ENCODE measurements at places on chromosomes 6 and 20. TPM values are rescaled to one million over a fixed set of nuclear protein-coding genes. Genes with fewer than 3 reads are reported as not detected.

The DEFB125 gene
- total RNA-seq: not detected

The FERMT1 gene
- 1.4 TPM for total RNA-seq

The F13A1 gene
- 494 TPM for total RNA-seq

The CRYBG1 gene
- 4.6 TPM for total RNA-seq

DNA sequence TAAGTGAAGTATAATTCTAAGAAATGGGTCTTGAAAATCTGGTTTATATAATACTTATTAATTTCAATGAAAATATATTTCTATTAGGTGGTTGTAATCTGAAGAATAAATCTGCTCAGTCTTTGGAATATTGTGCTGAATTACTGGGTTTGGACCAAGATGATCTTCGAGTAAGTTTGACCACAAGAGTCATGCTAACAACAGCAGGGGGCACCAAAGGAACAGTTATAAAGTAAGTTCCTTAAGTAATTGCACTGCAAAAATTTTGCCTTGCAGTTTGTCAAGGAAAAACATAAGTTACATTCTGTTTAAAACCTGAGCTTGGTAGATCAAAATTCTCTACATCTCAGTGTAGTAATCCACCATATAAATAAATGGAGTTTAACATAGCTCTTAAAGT is 106.0 kb downstream of the MYO6 start:
- DNase-seq: no peak

The ABCC10 gene
- total RNA-seq: 22.4 TPM

- DNase-seq: no peak
Observed at GRCh38 chr6:38039502-38039901, 220.0 kb downstream of the ZFAND3 start.

DNA sequence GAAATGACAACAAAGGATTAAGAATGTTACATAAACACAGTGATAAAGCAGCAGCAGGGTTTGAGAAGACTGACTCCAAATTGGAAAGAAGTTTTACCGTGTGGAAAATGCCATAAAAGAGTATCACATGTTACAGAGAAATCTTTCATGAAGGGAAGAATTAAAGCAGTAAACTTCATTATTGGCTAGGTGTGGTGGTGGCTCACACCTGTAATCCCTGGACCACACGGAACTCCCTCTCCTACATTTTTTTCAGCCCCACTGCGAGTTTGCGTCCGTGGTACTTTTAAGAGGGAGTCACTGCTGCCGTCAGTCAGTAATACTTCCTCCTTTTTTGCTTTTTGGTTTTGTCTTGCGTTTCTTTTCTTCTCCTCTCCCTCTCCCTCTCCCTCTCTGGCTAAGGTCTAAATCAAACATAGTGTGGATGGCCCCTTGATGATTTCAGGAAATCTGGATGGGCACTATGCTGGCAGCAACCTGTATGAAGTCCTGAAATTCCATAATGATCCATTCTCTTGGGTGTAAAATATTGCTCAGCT is 112.3 kb downstream of the MAN1A1 start:
- no peak for DNase-seq

- no peak for DNase-seq
Observed at GRCh38 chr6:53058388-53059195, 6.6 kb upstream of the FBXO9 start.

The SAPCD1 gene
- not detected for total RNA-seq

DNA sequence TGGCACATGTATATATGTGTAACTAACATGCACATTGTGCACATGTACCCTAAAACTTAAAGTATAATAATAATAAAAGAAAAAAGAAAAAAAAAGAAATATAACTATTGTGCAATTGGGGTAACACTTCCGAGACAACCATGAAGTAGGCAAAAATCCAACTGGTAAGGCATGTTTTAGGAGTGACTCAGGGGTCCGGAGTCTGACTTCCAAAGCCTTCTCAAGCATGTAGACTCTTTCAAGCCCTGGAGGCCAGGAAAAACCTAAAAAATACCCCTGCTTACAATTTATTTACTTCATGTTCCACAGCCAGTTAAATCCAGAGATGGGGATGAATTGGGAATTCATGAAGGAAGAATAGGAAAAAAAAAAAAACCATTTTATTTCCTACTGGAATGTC is 161.3 kb upstream of the PHACTR1 start:
- no peak for DNase-seq

GRCh38 chr20:44195605-44196004 is 8.6 kb upstream of the JPH2 start:
- DNase-seq: no peak

DNA sequence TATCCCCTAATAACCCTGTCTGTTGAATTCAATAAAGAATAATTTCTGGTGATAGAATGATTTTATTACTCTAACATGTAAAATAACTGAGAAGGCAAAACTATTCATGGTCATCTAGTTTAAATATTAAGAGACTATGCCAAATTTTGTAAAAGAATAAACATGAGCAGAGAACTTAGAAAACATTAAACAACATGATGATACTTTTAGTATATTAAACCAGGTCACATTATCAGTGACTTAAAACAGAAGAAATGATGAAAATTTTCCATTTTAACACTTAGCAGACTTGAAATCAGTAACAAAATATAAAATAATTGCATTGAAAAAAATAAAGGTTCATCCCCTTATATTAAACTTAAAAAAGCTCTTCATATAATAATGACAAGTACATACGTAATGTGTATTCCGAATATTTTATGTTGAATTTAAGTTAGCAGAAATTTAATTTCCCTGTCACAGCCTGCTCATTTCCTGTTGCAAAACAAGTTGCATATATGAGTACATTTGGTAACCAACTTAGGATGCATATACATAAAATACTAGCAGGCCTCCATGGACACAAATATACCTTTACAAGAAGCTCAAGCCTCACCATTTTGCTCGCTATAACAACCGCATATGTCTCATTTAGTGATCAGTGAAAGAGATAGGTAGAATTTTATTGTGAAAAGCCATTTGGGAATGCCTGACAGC is 40.6 kb downstream of the DTNBP1 start:
- no peak for DNase-seq

- no peak for DNase-seq
Observed at GRCh38 chr20:58893355-58894120, 41.0 kb downstream of the GNAS start.

The STMN3 gene
- 11.7 TPM for total RNA-seq

DNA sequence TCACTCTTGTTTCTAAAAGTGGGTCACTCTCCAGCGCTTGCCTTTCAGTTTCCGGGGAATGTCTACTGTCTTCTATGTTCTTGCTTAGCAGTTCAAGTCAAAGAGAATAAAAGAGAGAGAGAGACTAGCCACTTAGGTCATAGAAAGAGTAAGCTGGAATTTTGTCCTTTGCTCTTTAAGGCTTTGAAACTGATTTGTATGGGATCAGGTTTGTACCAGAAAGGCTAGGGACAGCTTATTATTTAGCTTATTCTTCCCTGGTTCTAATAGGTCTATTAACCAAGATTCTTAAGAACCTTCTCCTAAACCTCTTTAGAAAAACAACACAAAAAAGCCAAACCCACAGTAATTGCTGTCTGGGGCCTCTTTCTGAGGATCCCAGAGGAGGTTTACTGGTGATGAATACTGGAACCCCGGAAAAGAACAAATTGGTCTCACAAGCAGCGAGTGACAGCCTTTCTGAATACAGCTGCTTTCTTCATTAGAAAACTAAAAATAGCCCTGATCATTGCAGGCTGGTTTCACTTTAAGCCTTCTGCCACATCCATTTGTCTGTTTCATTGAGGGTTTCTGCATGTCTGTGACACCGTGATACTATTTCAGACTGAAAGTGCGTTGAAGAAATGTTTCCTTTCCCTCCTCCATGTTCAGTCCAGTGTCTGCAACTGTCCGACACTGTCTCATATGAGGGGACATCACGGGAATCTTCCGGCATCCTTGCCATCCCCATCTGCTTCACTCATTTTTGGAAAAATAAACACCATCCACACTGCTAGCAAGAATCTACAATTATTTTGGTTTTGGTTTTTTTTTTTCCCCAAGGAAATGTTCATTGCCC is 75.1 kb upstream of the ATXN1 start:
- no peak for DNase-seq

- no peak for DNase-seq
Observed at GRCh38 chr20:51738877-51739447, 29.2 kb downstream of the ATP9A start.

DNA sequence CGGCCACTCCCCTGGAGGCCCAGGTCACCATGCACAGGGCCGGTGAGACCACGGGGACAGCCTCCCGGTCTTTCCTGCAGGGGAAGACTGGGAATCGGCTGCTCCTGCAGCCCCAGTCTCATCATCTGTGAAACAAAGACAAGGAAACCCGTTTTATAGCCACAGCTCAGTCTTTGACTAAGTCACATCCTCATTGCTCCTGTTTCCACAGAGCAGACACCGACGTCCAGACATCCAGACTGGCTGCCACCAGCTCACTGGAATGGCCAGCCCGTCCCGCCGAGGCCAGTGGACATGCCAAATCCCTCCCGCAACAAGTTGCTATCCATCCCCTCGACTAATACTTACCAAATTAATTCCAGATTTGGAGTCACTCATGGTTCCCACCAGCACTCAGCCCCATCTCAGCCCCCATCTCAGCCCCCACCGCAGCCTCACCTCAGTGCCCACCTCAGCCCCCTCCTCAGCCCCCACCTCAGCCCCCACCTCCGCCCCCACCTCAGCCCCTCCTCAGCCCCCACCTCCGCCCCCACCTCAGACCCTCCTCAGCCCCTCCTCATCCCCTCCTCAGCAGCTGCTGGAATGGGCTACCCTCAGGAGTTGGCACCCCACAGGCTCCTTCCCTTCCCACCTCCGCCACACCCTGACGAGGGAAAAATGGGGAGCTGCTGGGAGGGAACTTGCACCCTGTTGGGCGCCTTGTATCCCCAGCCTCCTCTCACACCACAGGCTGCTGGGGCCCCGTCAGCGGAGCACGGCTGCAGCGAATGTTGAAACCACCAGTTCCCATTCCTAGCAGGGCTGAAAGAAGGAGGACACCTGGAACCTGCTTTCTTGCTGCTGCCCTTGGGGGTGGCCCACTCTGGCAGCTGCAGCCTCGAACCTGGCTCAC is 48.7 kb downstream of the YTHDF1 start:
- DNase-seq: no peak

DNA sequence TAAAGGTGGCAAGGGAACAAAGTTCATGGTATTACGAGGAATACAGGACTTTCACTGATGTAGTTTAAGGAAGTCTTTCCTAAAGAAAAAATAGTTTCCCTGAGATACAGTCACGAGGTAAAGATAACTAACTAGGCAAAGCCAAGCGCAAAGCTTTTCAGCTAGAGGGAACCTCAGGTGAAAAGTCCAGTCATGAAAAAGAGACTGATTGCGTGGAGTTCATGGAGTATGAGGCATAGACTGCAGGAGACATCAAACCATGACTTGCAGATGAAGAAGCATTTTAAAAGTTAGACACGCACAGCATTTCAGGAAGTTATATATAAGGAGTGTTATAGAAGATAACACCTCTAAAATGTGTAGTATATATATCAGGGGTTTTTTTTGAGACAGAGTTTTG is 205.6 kb upstream of the ZNF184 start:
- no peak for DNase-seq

DNA sequence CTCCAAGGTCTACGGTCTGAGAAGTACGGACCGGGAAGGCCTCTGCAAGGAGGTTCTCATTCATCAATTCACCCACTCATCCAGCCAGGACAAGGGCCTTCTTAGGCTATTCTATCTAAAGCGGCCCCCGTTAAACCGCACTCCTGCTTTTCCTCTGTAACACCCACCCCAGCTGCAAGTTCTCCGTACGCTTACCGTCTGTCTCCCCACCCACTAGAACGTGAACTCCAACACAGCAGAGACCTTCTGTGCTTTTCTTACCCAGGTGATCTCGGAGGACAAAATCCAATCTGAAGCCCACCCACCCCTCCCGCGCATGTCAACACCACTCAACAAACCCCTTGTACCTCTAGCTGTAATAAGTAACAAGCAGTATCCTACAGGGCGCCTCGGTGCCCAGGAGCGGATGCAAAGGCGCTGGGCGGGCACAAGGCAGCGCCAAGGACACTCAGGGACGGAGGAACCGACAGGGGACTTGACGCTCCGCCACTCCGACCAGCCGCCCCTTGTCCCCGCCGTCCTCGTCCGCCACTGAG is 351 bp downstream of the AURKA start:
- DNase-seq: no peak

The GPLD1 gene
- 2.5 TPM for total RNA-seq

DNA sequence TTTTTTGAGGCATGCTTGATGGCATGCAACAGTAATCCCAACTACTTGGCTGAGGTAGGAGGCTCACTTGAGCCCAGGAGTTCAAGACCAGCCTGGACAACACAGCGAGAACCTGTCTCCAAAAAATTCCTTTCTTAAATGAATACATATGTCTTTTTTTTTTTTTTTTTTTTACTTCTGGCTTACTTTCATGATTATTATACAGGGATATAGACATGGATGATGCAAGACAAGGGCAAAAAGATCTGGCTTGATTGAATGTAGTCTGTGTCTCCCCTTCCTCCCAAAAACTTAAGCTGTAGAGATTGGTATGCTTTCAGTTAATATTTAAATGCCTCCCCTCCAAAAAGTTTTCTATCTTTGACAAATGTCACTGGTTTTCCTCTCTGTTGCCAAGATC is 7.6 kb downstream of the SNX3 start:
- DNase-seq: no peak

- peak; percentile 36 for DNase-seq
Observed at GRCh38 chr20:62725596-62726268, 17.1 kb downstream of the NTSR1 start.

- no peak for DNase-seq
Observed at GRCh38 chr20:51860111-51860882, 58.0 kb upstream of the SALL4 start.

The RRAGD gene
- 21.7 TPM for total RNA-seq

The CD24 gene
- total RNA-seq: 3.0 TPM

- peak; percentile 66 for DNase-seq
Observed at GRCh38 chr20:58982406-58983114, 1.5 kb downstream of the NELFCD start.

DNA sequence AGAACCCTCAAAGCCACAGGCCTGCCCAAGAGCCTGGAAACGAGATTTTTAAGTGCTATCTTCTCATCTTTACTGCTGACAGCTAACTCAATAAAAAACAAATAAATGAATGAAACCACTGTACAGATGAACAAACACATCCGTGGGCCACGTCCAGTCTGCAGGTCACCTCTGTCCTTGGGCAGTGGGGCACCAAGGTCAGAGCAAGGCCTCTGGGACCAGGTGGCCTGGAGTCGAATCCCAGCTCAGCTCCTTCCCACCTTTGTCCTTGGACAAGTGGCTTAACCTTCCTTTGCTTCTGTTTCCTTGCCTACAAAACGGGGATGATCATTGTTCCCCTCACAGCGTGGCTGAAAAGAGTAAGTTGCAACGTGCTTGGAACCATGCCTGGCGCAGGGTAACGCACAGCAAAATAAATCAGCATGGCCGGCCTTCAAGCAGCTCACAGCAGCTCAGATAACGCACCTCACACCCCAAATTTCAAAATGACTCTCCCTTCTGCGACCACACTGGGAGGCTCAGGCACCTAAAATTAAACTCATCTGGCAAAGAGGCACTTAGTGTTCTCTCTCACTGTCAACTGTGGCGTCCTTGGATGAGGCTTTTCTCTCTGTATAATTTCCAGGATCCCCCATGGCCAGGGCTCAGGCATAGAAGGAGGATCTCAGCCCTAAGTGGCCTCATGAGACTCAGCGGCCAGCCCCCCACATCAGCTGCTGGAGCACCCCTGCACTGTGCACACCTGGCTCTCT is 35.7 kb downstream of the RRBP1 start:
- DNase-seq: no peak

All from posterior vena cava (tissue), 2 donors.